ENCODE measurements at places on chromosomes 3 and 15.

- DNase-seq, result no peak
These were observed 14.3 kb downstream of the IGDCC4 start for GRCh38 chr15:65408324-65409035.

DNA sequence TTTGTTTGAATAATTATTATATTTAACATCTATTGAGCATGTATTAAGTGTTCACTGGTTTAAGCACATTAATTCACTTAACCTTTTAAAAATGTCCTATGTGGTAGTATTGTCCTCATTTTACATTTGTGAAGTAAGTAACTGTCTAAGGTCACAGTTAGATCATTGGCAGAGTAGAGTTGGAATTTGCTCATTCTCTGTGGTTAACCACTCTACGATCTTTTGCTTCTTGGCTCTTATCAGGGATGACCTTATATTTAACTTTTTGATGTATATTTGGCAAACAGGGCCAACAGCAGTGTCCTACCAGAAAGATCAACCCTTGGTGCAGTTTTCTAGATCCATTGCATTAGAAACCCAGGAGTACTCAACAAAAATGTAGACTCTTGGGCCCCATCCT, 34.0 kb downstream of the PXK start:
- DNase-seq, result no peak

- DNase-seq, result no peak
These were observed 92.6 kb upstream of the ARRDC4 start for GRCh38 chr15:97867870-97868269.

- no peak for DNase-seq
These were observed 612.6 kb upstream of the NECTIN3 start for GRCh38 chr3:110459021-110459420.

DNA sequence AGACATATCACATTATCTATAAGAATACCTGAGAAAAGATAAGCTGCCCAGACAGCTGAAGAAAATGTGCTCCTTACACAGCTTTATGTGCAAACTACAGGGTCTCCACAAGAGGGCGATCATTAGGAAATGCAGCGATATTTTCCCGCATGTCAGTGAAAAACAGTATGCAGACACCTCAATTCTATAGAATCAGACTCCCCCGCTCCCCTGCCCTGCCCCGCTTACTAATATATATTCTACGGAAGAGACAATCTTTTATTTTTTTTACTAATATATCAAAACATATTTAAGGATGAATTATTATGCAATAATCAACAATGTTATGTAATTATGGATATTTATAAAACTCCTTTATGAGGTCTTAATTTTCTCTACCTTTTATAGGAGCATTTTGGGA, 681.3 kb downstream of the ROBO1 start:
- no peak for DNase-seq

GRCh38 chr3:182370949-182371348, 422.4 kb upstream of the ATP11B start:
- DNase-seq, result no peak

GRCh38 chr3:53680028-53680427, 166.2 kb downstream of the CHDH start:
- DNase-seq, result no peak

DNA sequence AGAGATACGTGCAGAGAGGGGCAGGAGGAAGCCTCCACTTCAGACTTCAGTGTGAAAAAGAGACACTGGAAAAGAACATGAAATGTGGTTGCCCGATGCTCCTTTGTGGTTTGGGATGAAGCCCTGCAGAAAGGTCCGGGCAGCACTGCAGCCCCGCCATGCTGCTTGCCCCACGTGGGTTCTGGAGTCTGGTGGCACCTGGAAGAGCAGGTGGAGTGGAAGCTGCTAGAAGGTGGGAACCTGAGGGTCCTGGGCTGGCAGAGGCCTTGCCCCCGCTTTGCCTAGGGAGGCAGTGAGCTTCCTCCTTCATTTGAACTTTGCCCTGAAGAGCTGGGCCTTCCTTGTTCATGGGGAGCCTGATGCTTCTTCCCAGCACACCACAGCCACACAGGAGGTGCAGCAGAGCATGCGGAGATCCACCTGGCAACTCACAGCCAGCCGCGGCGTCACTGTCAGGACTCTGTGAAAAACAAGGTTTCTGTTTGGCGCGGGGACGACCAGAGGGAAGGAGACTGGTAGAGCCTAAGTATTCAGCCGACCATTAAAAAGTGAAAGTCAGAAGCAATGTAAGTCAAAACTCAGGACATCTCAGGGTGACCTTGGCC, 59.0 kb downstream of the APBA2 start:
- DNase-seq, result no peak

GRCh38 chr3:72446218-72447058, 401.8 kb downstream of the SHQ1 start:
- DNase-seq, result no peak

DNA sequence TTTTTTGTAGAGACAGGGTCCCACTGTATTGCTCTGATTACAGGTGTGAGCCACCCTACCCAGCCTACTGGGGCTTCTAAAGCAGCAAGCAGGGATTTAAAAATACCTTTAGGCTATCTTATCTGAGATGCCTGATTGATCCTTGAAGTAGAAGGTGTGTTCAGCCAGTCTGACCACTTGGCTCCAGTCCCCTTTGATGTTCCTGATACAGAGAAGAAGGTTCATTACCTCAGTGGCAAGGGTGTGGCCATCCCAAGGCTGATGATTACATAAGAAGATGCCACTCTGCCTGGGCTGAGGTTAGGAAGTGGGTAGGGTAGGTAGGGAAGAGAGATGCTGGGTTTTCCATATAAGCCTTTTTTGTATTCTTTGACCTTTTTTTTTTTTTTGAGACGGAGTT, 11.2 kb upstream of the DCAF1 start:
- DNase-seq, result no peak

GRCh38 chr3:195096053-195096452, 174.9 kb downstream of the XXYLT1 start:
- DNase-seq, result no peak

DNA sequence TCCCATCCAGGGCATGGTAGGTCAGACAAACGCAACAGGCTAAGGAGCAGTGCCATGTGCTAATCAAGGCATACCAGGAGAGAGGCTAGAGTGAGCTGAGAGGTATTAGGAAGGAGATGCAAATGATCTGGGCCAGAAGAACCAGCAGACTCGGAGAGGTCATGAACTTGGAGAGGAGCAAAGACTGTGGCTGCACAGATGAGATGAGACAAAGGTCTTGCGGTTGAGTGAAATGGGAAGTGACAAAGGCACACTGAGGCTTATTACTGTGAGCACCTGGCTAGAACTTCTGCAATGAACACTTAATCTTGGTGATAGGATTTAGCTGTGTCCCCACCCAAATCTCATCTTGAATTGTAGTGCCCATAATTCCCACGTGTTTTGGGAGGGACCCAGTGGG, 380.2 kb downstream of the ULK4 start:
- no peak for DNase-seq

- no peak for DNase-seq
These were observed 102.1 kb downstream of the VGLL4 start for GRCh38 chr3:11541321-11542303.

GRCh38 chr15:48939648-48940047, 24.1 kb downstream of the SHC4 start:
- DNase-seq, result no peak

All from activated gamma-delta T cell treated with anti-CD3 and anti-CD28 coated beads, Interleukin-2, amount 50 U/mL, for 16 hours (primary cell).